ENCODE measurements at places on chromosomes 11 and 22.

DNA sequence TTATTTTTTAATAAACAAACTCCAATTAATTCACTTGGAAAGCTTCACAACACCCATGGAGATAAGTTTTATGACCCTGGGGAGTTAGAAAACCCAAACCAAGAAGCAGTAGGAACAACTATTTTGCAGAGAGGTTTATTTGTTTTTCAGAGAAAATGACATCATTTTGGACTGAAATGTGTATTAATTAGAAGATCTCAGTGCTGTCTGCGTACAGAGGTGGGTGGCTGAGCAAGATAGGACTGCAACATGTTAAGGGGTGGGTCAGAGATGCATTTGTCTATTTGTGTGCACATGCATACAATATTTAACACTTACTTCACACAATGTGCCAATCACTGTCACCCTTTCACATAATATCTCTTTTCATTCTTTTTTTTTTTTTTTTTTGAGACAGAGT is 1.1 kb downstream of the SCGB1A1 start:
- no peak for DNase-seq

DNA sequence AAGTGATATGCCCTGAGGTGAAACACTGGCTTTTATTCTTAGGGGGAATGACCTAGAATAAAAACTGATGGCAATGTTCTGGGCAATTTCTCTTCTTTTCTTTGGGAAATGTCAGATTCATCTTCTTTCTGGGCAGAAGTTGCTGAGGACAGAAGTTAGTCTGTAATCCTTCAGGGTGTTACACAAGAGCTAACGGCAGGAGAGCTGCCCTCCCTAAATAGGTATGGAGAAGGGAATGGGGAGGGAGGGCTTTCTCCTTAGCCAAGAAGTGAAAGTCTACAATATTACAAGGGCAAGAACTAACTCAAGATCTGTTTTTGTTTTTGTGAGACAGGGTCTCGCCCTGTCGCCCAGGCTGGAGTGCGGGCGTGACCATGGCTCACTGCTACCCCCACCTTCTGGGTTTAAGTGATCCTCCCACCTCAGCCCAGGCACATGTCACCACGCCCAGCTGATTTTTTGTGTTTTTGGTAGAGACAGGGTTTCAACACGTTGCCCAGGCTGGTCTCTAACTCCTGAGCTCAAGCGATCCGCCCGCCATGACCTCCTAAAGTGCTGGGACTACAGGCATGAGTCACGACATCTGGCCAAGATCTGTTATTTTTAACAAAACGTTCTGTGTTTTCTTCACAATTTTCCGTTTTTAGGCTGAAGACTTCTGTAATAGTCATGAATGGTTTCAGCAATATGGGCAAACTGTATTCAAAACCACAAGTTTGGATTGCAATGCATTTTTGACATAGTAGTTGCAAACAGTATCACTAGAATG is 7.2 kb downstream of the PIWIL4 start:
- no peak for DNase-seq

DNA sequence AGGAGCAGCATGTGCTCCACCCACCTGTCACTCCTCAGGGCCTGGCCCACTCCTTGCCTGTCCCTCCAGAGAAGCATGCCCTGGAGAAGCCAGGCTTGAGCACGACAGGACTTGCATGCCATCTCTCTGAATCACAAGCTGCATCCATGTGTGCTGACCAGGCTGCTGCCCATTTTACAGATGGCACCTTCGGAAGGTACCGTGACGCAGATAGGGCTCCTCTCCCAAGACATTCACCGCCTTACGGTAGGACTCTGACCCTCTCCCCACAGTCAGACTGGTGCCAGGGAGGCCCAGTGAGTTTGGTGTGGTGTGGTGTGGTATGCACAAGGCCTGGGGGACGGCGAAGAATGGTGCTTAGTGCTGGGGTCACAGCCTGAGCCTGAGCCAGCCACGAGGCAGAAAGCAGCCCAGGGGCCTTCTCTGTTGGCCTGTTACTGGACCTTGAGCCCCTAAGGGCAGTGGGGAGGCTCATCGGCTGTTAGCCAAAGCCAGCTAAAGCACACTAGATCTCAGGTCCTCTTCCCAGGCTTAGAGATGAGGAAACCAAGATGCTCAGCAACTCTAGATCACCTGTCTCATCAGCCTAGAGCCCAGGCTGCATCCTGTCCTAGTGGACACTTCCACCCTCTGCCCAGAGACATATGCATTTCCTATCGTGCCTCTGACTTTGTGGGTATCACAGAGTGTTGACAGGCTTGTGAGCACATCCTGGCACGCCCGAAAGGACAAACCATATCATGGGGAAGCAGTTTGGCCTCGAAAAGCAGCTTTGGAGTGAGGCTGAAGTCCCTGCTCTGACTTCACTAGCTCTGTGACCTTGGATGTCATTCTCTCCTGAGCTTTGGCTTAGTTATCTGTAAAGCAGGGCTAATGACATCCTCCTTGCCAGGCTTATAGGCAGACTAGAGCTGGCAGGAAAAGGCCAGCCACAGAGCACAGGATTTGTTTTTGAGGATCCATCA is 17.8 kb downstream of the CYB5R2 start:
- no peak for DNase-seq

DNA sequence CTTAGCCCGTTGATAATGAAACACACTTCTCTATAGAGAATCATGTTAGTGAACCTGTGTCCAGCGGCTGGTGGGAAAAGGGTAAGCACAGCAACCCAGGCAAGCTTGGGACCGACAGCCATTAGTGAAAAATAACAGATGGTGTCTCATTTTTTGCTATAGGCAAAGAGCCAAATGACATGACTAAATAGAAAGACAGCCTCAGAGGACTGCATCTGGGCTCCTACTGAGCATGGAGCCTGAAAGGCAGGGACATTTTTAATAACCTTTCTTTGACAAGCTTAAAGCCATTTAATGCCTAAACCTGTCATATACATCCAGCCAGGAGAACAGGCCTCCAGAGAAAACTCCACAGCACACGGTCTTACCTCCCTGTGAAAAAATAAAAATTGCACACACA is 67.0 kb downstream of the FANCF start:
- DNase-seq: no peak

- no peak for DNase-seq
These were observed 11.7 kb downstream of the MIAT start for GRCh38 chr22:26669060-26669481.
